ENCODE measurements at places on chromosomes 7 and 10. TPM values are rescaled to one million over a fixed set of nuclear protein-coding genes. Genes with fewer than 3 reads are reported as not detected.

GRCh38 chr10:81414038-81414437, 461.0 kb upstream of the NRG3 start:
- no peak for DNase-seq

- DNase-seq, result no peak
Observed at GRCh38 chr7:69981646-69982045, 383.4 kb downstream of the AUTS2 start.

DNA sequence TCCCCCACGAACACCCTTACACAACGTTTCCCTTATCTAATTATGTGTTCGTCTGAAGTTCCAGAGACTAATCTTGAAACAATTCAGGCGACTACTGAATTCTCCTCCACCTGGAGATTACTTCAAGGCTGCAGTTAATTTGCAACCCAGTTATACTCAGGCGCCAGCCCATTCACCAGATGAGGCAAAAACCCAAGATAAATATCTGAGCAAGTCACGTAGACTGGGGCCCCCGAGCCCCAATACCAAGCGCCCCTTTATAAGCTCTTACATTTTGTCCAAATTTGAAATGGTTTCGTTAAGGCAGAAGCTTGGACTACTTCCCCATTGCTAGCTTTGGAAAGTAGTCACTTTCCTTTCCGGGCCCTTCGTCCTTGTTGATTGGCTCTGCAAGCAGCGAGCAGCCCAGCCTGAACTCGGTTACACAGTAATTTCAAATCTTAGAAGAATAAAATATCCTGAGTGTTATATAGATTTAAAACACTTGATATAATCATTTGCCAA, 1.2 kb downstream of the TPK1 start:
- peak; percentile 50 for DNase-seq

GRCh38 chr10:3415038-3415736, 242.6 kb upstream of the PITRM1 start:
- DNase-seq, result no peak

- DNase-seq, result no peak
Observed at GRCh38 chr10:60187691-60188090, 202.0 kb downstream of the ANK3 start.

- DNase-seq, result no peak
Observed at GRCh38 chr7:89908736-89909135, 245.5 kb upstream of the STEAP1 start.

DNA sequence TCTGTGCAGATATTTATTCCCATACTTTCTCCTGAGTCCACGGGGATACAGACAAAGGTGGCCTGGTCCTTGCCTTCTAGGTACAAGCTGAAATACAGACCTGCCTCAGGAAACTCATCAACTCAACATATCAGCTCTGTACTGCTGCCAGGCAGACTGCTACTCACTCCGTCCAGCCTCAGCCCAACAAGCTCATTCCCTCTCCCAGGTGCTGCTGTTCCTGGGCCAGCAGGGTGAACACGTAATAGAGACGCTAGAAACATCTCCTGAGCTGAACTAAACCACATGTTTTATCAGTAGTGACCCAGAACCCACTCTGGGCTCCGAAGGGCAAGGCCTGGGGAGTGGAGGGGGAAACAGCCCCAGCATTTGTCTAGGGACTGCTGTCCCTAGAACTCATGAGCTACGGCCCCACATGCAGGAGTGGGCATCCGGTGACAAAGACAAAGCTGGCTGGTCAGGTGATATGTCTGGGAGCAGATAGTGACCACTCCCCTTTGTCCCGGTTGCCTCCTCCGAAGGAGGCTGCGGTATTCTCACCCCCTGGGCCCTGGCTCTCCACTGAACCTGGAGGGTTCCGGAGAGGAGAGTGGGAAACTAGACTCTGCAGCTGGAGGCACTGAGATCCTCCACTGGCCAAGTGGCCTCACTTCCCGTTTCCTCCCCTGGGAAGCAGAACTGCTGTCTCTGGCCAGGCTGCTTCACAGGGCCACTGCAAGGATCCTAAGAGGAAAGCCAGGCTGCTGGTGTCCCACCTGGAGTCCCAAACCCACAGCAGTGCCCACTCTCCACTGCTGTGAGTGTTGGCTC, 116.1 kb downstream of the FAM53B start:
- DNase-seq, result no peak

DNA sequence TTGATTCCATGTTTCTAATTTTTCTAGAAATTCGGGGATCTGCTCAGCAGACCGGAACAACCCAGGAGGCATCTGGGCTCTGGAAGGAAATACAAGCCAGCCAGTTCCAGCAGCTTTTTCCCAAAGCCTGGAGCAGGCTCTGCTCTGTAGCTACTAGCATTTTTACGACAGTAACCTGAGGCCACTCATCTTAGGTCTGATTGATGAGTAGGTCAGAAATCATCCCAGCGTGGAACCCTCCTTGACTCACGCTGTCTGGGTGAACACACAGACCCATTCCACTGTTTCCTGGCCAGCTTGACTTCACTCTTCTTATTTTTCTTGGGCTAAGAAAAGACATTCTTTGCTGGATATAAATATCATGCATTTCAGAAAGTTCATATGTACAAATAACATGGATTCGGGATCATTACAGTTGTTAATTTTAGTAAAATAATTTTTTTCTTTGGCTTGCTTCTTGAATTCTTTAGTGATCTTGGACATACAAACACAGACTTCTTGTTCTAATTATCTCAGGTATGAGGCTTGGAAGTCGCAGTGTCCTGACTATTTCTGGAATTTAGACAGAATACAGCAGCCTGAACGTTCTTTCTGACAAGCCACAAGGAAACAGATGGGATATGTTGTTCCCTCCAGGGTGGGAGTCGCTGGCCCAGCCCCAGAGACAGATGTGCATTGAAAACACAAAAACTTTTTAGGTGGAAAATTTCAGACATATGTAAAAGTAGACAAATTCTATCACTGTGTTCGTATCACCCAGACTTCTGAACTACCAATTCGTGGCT, 54.6 kb upstream of the PITRM1 start:
- no peak for DNase-seq

DNA sequence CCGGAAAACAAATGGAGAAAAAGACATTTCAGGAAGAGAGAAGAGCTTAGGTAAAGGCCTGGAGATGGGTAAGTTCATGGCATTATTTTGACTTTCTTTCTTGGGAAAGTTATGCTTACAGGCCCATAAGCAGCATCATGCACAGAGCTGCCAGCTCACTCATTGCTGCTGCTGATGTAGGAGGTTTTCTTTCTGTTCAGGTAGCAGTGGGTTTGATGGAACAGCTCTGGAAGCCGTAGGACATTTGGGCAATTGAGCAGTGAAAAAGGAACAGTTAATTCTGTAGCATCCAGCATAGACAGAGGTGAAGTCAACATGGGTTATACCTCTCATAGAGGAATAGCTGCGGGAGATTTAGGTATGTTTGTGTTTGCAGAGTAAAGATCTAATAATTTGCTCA, 3.3 kb downstream of the CHN2 start:
- DNase-seq, result no peak

- DNase-seq, result no peak
Observed at GRCh38 chr7:135856356-135857144, 107.9 kb upstream of the FAM180A start.

DNA sequence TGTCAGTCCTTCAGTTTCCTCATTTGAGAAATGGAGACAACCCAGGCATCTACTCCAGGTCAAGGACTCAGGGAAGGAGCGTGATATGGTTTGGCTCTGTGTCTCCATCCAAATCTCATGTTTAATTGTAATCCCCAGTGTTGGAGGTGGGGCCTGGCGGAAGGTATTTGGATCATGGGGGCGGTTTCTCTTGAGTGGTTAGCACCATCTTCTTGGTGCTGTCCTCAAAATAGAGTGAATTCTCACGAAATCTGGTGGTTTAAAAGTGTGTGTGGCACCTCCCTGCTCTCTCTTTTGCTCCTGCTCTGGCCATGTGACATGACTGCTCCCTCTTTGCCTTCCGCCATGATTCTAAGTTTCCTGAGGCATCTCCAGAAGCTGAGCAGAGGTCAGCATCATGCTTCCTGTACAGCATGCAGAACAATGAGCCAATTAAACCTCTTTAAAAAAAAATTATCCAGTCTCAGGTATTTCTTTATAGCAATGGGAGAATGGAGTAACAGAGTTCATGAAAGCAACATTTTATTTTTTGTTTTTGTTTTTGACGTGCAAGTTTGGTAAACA, 30.0 kb downstream of the ARHGAP22 start:
- DNase-seq, result no peak

DNA sequence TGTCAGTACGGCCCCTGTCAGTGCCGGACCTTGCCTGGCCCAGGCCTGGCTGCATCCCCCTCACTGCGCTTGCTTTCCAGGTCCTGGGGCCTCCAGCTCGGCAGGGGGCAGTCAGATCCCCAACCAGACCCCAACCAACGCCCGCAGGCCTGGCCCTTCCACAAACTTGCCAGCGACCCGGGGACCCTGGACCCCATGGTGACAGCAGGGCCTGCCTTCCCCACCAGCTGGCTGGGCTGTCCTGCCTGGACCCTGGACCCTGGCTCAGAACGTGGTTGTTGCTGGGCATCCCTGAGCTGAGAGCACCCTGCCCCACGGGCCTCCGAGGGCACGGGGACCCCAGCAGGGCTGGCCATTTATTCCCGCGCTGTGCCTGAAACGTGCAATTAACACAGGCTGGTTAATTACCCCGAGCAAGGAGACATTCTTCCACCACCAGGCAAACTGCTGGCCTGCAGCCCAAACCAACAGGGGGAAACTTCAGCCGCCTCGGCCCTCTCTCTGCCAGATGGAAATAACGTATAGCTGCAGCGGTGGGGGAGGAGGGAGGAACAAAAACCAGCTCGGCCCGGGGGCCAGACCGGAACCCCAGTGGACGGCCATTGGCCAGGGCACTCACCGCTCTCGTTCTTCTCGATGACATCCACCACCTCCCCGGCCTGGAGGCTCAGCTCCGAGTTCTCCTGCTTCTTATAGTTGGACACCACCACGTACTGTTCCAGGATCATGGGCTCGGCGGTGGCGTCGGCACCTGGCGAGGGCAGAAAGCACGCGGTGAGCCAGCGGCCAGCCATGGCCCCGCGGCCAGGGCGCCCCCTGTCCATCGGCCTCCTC, 167.1 kb downstream of the NEURL1 start:
- no peak for DNase-seq

- no peak for DNase-seq
Observed at GRCh38 chr10:72218325-72218724, 2.2 kb upstream of the ASCC1 start.

DNA sequence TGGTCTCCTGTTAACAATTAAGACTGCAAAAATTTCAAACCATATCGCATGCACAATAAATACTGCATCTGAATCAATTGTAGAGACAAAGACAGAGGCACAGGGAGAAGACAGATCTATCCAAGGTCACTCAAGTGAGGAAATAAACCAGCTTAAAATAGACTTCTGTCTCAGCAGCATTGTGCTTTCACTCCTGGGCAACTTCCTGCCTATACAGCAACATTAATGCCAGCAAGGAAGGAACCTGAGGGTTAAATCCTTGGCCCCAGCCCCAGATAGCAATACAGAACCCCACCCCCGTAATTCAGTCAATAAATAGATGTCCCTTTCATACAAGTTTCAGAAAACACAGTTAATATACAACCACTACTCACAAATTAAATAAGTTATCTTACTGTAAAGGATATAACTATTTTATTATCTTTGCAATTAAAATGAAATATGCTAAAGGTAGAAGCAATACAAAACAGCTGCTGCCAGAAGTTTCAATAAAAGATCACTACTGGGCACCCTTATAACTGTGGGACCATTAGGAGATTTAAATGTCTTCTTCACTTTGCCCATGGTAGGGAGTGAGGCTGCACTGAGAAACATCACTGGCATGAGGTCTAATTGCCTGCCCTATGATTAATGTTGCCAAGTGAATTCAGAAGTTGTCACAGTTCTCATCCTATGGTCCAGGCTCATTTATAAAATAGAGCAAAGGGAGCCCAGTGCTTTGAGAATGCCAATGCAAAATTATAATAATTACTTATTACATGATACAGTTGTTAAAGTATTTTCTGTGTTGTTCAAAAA, 49.4 kb downstream of the CAV1 start:
- no peak for DNase-seq

DNA sequence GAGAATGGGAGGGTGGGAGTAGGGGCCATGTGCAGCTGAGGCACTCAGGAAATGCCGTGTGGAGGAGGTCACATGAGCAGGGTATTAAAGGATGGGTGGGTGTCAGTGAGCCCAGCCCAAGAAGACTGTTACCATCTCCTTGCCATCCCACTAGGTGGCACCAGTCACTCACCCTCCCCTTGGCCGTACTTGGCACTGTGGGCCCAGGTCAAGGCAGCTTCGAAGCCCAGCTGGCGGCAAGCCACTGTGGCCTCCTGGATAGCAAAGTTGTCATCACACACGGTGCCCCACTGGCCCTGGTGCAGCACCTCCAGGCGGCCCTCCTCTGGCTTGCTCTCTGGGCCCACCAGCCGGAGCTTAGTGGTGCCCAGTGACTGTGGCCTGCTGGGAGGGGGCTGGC, 5.4 kb downstream of the LOXL4 start:
- DNase-seq, result peak; percentile 44

GRCh38 chr10:80770239-80770638, 232.5 kb downstream of the SH2D4B start:
- DNase-seq, result no peak

- DNase-seq, result no peak
Observed at GRCh38 chr10:19480353-19480752, 335.9 kb upstream of the PLXDC2 start.

DNA sequence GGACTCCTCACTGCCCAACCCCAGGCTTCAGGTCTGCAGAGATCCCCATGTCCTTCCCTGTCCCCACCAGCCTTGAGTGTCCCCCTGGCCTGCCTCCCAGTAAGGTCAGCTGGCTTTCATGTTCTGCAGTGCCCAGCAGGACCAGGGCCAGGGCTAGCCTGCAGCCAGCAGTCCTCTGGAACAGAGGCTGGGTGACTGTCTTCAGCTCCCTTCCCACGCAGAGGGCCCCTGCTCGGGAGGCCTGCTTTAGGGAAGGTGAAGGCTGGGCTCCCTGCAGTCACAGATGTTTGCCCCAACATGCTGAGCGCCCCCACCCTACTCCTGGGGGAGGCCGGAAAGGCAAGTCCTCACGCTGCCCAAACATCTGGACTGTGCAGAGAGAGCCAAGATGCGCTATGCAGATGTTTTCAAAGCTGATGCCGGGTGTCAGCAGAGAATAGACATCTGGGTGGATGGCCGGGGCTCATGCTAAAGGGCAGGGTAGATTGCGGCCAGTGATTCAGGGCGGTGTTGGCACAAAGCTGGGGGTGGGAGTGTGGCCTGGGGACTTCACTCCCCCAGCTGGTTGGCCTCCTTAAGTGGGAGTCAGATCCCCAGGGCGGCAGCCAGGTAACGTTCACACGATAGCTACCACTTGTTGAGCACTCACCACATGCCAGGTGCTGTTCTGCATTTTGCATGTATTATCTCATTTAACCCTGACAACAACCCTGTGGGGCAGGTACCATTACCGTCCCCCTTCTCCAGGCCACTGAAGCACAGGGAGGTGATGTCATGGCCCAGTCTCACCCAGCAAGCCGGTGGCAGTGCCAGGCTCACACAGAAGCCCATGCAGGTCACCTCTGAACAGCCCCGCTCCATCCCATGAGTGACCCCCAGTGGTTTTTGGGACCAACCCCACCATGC, 71.2 kb upstream of the COL13A1 start:
- no peak for DNase-seq

- no peak for DNase-seq
Observed at GRCh38 chr10:89861584-89862301, 160.4 kb downstream of the KIF20B start.

GRCh38 chr7:35253710-35254495, at the start of gene TBX20:
Gene TBX20, minus strand, starts transcription at chr7:35254100. Its CDS starts 480 bp downstream, at chr7:35253620.
- DNase-seq, result no peak

GRCh38 chr7:155217634-155218033, 80.0 kb upstream of the INSIG1 start:
- DNase-seq, result no peak

DEPP1 gene
- total RNA-seq, result 62.7 TPM

HTR7 gene
- 0.65 TPM for total RNA-seq

ZNF789 gene
- total RNA-seq, result 20.6 TPM

SPAM1 gene
- not detected for total RNA-seq

PAPSS2 gene
- total RNA-seq, result 11.7 TPM

ADRA2A gene
- total RNA-seq, result 7.2 TPM
